ENCODE measurements at places on chromosomes 6 and 20.

- peak; percentile 81 for DNase-seq
These were observed 620 bp downstream of the HIVEP1 start for GRCh38 chr6:12012558-12013306.

- peak; percentile 46 for DNase-seq
These were observed 32.5 kb upstream of the MEI4 start for GRCh38 chr6:77620278-77620882.

GRCh38 chr6:140541288-140541687 is 1166.8 kb upstream of the CITED2 start:
- no peak for DNase-seq

- no peak for DNase-seq
These were observed 8.5 kb upstream of the MCM3 start for GRCh38 chr6:52293067-52293466.

- peak; percentile 48 for DNase-seq
These were observed 94.2 kb downstream of the FAM50B start for GRCh38 chr6:3943331-3943765.

GRCh38 chr20:11387189-11387754 is 530.4 kb upstream of the BTBD3 start:
- no peak for DNase-seq

GRCh38 chr6:85449818-85450759 is at the start of gene NT5E:
Gene NT5E (plus strand): TSS chr6:85450083. CDS start chr6:85450140, 57 bp downstream.
- DNase-seq, result peak; percentile 59

- DNase-seq, result no peak
These were observed 1570.0 kb upstream of the DEFB115 start for GRCh38 chr20:29687438-29687837.

DNA sequence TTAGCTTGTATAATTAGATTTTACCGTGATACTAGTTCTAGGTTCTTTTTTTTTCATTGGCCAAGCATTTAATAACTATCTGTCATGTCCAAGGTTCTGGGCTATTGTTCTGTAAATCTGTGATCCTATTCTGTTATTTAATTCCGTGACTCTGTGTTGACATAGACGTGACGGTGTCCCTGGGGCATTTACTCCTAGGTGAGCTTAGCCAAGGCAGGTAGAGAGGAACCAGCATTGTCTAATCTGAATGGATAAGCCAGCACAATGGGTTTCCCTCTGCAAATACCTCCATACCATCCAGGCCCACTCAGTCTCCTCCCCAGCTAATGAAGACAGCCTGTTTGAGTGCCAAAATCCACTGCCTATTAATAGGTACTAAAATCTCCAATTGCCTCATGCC is 8.9 kb upstream of the CDSN start:
- DNase-seq, result no peak

GRCh38 chr20:51416532-51417249 is 125.8 kb downstream of the NFATC2 start:
- DNase-seq, result no peak

GRCh38 chr20:37579106-37579505 is 51.4 kb upstream of the BLCAP start:
- no peak for DNase-seq

DNA sequence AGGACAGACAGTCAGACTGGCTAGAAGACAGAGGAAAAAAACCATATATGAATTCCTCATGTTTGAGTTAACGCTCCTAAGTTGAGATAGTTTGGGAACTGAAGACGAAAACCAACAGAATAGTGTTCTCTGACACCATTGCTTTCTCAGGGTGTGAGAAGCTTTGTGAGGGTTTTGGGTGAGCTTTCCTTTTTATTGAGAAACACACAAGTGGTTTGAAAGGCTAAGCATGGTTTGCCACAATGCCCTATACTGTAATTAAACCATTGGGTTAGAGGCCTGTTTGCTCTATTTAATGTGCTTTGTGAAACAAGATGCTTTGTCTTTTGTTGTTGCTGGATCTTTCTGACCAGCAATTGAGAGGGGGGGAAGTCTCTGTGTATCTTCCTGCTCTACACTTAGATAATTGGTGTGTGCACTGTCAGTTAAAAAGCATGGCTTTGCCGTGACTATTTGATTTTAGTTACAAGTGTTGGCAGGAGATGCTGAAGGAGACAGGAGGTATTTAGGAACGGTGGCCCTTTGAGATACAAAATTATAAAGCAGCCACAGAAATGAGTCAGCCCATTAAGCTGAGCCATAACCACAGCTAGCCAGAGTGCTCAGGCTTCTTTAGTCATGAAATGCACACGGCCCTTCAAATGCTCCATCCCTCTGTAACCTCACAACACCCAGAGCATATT is 273.0 kb upstream of the PREP start:
- DNase-seq, result no peak

- DNase-seq, result no peak
These were observed 59.6 kb upstream of the PHIP start for GRCh38 chr6:79137671-79138070.

- no peak for DNase-seq
These were observed 19.4 kb upstream of the TRERF1 start for GRCh38 chr6:42471142-42471541.

DNA sequence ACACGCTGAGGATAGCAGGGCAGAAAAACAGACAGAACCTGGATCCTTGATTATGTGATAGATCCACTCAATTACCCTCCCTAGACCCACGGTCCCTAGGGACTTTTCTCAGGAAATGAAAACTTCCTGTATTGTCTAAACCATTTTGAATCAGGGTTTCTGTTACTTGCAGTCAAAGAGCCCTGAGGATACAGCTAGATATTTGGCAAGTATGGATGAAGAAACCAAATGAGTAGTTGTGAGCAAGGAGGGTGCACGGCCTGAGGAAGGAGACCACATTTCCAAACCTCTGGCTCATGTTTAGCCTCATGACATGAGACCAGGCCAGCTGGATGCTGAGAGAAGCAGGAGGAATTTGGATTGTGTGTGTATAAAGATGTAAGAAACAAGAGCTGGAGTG is 91.6 kb downstream of the MRPL14 start:
- no peak for DNase-seq

DNA sequence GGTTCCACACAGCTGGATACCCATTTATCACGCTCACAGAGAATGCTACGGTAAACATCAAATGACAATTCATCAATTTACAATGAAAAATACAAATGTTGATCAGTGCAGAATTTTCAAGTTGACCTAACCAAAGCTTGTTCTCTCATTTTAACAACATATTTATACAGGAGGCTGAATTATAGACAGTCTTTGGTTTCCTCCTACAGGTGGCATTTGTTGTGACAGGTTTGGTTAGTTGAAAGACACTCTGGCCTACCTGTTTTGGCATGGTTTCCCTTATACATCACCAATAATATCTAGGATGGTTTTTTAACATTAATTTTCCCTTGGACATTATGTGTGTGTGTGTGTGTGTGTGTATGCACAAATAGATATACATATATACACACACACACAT is 642.5 kb upstream of the MMS22L start:
- no peak for DNase-seq

- DNase-seq, result no peak
These were observed 306.1 kb downstream of the ZNF217 start for GRCh38 chr20:53287357-53288042.

GRCh38 chr6:13462458-13463327 is 24.7 kb downstream of the GFOD1 start:
- DNase-seq, result no peak

DNA sequence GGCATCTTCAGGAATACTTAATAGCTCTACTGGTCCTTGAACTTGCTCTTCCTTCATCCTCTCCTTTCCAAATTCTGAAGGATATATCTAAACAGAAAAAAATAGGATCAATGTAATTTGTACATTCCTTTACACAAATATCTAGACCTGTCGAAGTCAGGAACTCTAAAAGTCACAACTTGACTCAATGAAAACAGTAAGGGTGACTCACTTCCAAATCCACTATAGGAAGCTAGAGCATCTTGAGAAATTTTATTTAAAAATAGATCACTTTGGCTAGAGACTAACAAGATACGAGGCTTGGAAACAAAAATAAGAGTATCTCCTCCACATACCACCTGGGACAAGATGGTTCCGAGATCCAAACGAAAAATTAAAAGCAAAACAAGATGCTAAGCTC is 12.2 kb downstream of the ESF1 start:
- no peak for DNase-seq

- DNase-seq, result no peak
These were observed 269.5 kb downstream of the HIVEP2 start for GRCh38 chr6:142675517-142675916.

DNA sequence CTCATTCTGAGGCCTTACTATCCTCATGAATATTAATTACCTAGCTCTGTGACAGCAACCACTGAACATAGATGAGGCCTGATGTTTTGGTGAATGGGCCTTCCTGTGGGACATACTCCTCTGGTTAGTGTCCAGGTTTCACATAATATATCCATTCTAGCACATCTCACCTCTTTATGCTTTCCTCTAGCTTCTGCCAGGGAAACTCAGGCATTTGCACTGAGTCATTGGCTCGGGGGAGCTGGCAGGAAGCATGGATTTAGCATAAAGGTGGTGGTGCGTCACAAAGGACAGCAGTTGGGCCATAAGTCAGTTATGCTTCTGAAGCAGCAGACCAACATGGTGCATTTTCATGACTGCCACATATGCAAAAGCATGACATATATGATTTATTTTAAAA is 37.5 kb upstream of the TMEM170B start:
- no peak for DNase-seq

- DNase-seq, result peak; percentile 71
These were observed 1.3 kb upstream of the UTRN start for GRCh38 chr6:144283646-144284477.

- DNase-seq, result peak; percentile 5
These were observed 519.5 kb downstream of the PHF3 start for GRCh38 chr6:64155063-64155462.

- DNase-seq, result peak; percentile 24
These were observed 37.7 kb downstream of the KIF25 start for GRCh38 chr6:168035098-168035660.

GRCh38 chr6:3037638-3038365 is 30.5 kb upstream of the RIPK1 start:
- no peak for DNase-seq

- DNase-seq, result no peak
These were observed 82.4 kb upstream of the SMLR1 start for GRCh38 chr6:130744576-130745366.

GRCh38 chr6:24824142-24824938 is 25.6 kb upstream of the ARMH2 start:
- no peak for DNase-seq

- DNase-seq, result no peak
These were observed 114.4 kb downstream of the SOD2 start for GRCh38 chr6:159578629-159579028.
